NAMALWA (cell line): ENCODE measurements at places on chromosomes 16 and 17.

- DNase-seq = peak; percentile 28
Measured at GRCh38 chr16:27204312-27204915, 1.1 kb downstream of the KDM8 start.

DNA sequence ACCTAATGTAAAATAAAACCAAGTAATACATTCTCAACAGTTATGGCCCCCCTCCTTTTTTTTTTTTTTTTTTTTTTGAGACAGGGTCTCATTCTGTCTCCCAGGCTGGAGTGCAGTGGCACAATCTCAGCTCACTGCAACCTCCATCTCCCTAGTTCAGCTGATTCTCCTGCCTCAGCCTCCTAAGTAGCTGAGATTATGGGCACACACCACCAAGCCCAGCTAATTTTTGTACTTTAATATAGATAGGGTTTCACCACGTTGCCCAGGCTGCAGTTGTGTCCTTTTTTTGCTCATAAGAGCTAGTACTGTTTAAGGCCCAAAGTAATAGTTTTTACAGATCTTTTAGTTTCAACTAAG, 18.3 kb downstream of the EARS2 start:
- no peak for DNase-seq

DNA sequence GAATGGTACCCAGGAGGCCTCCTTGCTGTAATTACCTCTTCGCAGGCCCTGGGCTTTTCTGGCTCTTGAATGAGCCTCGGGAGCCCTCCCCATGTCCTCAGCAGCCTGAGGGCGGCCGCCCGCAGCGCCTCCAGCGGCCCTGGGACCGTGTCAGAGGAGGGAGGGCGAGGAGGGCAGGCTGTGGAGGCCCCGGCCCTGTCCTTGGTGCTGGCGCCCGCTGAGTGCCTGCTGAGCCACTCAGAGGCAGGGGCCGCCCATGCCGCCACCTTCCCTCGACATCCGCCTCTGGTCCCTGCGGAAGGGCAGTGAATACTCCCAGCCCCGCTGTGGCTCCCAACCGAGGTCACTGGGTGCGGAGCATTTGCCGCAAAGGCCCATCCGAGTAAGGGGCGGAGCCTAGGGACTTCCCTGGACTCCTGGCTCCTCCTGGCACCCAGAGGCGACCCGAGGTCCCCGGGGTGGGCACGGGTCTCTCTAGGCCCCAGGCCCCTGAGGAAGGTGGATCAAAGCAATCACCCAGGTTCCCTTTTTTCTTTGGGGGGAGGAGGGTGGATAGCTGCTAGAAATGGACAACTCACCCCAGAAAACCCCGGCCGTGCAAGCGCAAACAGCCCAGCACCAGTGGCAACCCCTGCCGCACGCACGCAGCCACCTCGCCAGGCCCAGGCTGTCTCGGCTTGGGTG, 2.8 kb downstream of the RBFOX3 start:
- DNase-seq = no peak

GRCh38 chr17:63496177-63496576, 19.3 kb downstream of the ACE start:
- no peak for DNase-seq

GRCh38 chr16:62077998-62078397, 41.8 kb upstream of the CDH8 start:
- DNase-seq = peak; percentile 24

DNA sequence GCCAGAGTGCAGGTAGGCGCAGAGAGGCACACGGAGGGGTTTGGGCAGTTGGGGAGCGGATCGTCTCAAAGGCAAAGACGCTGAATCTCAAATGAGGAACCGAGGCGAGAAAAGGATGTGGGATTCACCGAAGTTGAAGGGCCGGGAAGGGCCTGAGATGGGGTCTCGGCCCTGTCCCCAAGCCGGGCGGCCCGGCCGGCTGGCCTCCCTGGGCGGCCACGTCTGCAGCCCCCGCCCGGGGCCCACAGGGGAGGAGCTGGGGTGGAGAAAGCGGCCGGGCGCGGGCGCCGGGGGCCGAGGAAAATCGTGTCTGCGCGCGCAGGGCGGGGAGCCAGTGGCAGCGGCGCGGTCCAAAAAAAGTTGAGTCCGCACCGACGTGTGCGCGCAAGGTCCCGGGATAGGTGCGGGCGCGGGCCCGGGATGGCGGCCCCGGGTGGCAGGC, 458 bp downstream of the SLC12A4 start:
- peak; percentile 47 for DNase-seq
